ENCODE measurements at places on chromosomes 1 and 21.

DNA sequence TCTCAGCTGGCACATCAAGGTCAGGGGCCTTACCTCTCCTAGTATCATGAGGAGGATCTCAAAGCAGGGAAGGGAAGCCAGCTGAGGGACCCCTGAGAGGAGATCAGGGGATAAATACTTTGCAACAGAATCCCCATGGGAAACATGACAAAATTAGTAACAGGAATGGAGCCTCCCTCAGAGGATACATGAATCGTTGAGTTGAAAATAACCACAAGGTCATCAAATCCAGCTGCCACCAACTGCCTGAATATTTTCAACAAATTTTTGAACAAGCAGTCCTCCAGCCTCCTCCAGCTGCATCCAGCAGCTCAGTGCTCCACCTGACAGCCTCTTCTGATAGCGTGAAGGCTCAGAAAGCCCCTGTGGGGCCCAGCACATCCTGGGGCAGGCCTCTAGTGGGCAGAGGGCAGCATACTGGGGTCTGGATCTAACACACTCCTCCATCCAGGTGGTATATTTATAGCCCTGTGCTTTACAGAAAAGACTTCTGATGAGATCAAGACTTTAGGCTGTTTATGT is 404.3 kb downstream of the NTNG1 start:
- no peak for DNase-seq

GRCh38 chr1:219184337-219184736 is 10.7 kb downstream of the LYPLAL1 start:
- no peak for DNase-seq

GRCh38 chr1:51744506-51745303 is 127.8 kb downstream of the OSBPL9 start:
- DNase-seq, result no peak

- DNase-seq, result no peak
Measured at GRCh38 chr1:77888781-77889642, 588 bp downstream of the NEXN start.

DNA sequence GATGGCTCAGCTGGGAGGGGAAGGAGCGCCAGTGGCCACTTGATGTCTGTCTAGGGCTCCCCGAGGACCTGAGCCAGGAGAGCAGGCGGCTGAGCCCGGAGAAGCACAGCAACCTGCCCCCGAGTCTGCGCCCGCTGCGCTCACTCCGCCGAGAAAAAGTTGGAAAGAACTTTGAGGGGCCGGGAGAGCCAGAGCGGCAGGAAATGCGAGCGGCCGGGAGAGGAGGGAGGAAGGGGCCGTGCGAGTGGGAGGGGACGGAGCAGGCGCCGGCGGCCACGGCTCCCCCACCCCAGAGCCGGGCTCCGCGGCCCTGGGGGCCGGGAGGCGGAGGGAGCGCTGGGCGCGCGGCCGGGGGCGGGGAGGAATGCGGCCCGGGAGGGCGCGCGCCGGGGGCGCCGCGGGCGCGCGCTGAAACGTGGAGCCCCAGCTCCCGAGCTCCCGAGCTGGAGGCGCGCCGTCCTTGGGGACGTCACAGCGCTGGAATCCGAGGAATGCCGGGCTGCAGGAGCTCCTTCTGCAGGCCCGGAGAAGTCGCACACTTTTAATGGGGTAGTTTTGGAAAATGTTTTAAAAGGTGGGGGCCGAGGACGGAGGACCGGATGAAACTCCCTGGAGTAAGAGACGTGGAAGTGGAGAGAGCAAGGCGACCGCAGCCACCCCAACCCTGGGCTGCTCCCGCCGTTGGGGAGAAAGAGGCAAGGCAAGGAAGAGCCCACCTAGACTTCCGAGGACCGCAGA is at the start of gene PTPN14:
Gene PTPN14, minus strand, starts transcription at position 167 of the 738 bp plus-strand sequence. CDS start 86,799 bp downstream, outside the sequence.
- DNase-seq, result no peak

GRCh38 chr1:232684371-232685105 is 54.6 kb upstream of the SIPA1L2 start:
- no peak for DNase-seq

DNA sequence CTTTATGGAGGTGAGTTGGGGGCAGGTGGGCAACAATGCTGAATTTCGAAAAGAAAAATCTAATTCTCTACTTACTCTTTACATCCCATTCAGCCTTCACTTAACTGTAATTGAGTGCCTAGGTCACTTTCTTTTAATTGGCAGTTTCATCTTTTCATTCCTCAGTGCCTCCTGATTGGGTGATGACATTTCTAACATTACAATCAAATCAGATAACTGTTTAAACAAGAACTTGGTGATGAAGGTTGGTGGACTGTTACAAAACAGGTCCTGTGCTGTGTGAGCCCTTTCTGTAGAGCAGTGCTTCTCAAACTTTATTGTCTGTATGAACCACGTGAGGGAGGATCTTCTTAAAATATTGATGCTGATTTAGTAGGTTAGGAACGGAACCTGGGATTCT is 40.1 kb upstream of the KCNQ4 start:
- DNase-seq, result no peak

GRCh38 chr1:32870615-32871363 is at the start of gene FNDC5:
TSS of gene FNDC5 (minus strand) at chr1:32870912.
- no peak for DNase-seq

GRCh38 chr1:223733898-223734852 is 21.8 kb downstream of the CAPN2 start:
- DNase-seq, result no peak

DNA sequence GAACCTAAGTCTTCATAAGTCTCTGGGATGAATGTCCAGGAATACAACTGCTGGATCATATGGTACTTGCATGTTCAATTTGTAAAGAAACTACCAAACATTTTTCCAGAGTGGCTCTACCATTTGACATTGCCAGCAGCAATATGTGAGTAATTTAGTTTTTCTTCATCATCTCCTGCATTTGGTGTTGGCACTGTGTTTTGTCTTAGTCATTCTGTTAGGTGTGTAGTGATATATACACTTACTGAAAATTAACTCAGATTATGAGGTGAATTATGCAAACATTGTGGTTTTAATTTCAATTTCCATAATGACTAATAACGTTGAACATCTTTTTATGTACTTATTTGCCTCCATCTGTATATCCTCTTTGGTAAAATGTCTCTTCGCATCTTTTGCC is 138.7 kb downstream of the LRRC40 start:
- DNase-seq, result no peak

DNA sequence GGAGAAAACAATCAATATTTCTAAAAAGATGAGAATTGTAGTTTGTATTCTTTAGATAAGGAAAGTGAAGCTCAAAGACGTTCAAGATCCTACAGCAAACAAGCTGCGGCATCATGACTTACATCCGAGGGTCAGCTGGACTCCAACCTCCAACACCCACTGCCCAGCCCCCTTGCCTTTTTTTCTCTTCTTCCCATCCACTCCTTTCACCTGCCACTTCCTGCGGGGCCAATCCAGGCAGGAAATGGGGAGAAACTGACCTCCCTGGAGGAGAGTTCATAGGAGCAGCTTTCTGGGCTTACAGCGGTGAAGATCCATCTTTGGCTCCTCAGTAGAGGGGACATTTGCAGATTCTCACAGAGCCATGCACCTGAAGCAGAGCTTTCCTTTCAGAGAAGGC is 361.5 kb downstream of the PTPRU start:
- no peak for DNase-seq

GRCh38 chr21:31409831-31410487 is 65.9 kb upstream of the TIAM1 start:
- DNase-seq, result no peak

DNA sequence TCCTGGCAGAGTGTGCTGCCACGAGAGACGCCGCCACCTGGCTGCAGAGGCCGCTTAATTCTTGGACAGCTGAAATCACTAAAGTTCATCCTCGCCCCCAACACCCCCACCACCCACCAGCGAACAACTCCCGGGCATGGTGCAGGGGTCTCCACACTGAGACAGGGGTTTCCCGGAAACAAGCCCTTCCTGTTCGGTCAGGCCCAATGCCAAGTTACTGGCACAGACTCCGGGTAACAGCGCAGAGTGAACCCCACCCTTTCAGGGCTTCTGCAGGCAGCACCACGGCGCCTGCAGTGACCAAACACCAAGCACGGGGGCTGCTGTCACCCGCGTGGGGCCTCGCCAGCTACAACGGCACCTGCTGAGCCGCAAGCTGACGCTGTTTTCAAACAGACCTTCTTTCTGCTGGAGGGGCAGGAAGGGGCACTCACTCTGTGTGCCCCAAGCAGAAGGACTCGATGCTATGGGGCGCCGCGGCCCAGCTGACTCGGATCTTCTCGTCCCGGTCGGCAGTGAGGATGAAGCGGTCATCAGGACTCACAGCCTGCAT is 17.4 kb downstream of the WDR4 start:
- DNase-seq, result no peak

DNA sequence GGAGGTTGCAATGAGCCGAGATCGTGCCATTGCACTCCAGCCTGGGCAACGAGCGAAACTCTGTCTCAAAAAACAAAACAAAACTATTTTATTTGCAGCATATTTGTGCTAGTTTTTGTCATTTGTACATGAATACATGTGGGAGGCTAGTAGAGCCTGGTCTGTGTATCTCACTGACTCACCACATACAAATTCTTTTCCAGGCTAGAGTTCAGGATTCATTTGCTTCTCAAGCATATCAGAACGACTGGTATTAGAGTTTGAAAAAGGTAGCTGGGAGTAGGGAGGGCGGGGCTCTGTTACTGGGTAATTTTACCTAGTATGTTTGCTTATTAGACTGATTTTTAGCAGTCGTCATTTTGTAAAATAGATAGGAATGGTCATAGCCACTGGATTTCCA is 4.5 kb upstream of the TOR3A start:
- no peak for DNase-seq

- no peak for DNase-seq
Measured at GRCh38 chr1:152190589-152190988, 31.6 kb upstream of the RPTN start.

GRCh38 chr21:25441835-25442234 is 165.4 kb downstream of the MRPL39 start:
- DNase-seq, result no peak

GRCh38 chr21:32735524-32735923 is 7.7 kb upstream of the SYNJ1 start:
- no peak for DNase-seq

DNA sequence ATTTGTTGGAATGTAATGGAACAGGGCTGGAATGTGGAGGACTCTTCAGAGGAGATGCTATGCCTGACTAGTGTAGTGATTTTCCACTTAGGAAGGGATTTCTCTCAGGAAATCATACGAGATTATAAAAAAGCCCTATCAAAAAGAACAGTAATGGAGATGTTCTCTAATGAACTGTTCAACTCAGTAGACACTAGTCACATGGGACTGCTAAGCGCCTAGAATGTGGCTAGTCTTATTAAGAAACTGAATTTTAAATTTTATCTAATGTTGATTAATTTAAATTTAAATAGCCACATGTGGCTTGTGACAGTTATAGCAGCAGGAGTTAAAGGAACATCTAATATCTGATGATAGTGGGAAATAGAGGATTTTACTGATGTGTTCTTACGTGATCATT is 94.0 kb downstream of the SLC35F3 start:
- no peak for DNase-seq

GRCh38 chr21:41567901-41568510 is 60.0 kb upstream of the TMPRSS2 start:
- DNase-seq, result no peak

DNA sequence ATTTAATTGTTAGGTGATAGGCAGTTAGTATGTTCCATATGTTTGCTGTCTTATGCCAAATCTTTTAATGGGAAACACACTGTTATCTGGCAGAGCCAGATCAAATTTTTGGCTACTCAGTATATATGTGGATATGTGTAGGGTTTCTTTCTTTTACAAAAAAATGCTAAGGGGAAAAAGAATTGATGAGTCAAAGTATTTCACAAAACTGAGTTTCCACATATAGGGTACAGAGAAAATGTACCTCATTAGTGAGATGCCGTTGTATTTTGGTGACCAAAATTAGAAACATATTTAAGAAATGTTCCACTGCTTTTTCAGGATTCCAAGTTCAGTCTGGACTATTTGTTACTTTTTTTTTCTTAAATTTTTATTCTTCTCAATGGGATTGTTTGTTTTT is 201.2 kb upstream of the PTGFR start:
- no peak for DNase-seq

DNA sequence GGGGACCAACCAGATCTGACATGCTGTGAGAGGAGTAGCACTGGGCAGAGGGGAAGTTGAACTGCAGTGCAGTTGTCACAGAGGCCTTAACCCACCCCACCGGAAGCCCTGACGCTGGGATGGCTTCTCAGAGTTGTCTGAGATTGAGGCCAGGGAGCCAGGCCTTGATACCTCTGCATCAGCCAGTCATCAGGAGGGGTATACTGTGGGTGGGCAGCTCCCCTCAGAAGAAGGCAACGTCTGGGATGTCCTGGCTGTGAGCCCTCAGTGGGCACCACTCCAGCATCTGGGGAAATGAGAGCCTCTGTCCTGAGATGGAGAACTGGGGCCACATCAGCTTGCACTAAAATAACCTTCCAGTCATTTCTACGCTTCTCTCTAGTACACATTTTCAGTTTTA is 47.9 kb upstream of the BCAR3 start:
- DNase-seq, result no peak

DNA sequence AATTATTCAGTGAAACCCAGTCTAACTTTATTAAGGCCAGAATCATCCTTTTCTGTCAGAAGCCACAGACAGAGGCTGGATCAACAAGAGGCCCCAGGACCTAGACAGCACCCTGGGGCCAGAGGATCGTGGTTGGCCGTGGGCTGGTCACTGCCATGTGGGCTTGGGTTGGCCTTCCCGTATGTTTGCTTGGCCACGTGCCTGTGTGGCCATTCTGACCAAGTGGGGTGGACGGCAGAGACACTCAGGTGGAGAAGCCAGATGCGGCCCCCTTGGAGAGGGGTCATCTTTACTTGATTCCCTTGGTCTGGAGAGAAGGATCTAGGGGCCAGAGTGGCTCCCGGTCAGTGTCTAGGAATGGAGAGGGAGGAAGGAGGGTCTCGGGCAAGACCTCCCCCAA is 327.9 kb downstream of the CAMTA1 start:
- no peak for DNase-seq

DNA sequence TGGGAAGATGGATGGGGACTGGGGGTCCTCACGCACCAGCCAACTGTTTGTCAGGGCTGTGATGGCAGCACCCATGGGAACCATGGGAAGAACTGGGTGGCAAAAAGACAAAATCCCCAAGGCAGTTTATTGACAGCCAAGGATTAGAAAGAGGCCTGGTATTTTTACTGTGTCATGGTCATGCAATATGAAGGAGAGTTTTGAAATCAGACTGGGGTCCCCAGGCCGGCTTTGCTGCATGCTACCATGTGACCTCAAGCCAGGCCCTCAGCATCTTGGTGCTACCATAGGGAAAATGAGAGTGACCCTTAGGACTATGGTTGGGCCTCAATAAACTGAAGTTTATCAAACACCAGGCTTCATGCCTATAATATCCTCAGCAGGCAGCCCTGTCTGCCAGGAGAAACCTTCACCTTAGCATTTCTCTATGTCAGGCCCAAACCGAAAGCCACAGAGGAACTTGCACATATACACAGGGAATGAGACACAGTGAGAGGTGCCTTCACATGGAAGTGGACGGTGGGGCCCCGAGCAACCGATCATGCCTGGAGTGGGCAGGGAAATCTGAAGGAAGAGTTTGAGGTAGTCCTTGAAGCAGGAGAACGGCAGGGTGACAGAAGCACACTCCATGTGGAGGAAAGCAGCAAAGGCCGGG is 203.2 kb downstream of the HIVEP3 start:
- DNase-seq, result no peak

- DNase-seq, result no peak
Measured at GRCh38 chr1:93471911-93472310, 24.0 kb downstream of the FNBP1L start.

- peak; percentile 68 for DNase-seq
Measured at GRCh38 chr21:33948096-33948950, 32.7 kb upstream of the ATP5PO start.

GRCh38 chr1:173444757-173445156 is 32.4 kb upstream of the PRDX6 start:
- DNase-seq, result no peak

- DNase-seq, result no peak
Measured at GRCh38 chr1:58741678-58742553, 41.9 kb downstream of the JUN start.
